ENCODE measurements at places on chromosomes 1 and 21.
A peak's percentile ranks its signal among the peaks of the same experiment; 100 is the strongest.

GRCh38 chr1:214085325-214085724 is 97.6 kb downstream of the PROX1 start:
- no peak for DNase-seq

DNA sequence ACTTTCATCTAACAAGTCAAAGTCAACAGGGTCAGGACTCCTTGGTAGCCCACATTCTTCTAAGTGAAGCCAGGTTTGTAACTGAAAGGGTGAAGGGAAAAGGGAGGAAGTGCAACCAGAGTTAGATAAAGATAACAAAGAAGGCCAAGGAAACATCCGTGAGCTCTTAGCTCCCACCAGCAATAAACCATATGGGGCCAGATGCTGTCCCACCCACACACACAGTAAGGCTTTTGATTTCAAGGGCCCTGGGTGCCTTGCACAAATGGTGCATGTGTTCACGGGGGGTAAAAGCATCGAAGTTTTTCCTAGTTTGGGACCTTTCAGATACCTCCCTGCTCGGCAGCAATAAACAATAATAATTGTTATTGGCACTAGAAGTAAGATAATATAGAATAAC is 5.1 kb upstream of the TIAM1 start:
- no peak for DNase-seq

DNA sequence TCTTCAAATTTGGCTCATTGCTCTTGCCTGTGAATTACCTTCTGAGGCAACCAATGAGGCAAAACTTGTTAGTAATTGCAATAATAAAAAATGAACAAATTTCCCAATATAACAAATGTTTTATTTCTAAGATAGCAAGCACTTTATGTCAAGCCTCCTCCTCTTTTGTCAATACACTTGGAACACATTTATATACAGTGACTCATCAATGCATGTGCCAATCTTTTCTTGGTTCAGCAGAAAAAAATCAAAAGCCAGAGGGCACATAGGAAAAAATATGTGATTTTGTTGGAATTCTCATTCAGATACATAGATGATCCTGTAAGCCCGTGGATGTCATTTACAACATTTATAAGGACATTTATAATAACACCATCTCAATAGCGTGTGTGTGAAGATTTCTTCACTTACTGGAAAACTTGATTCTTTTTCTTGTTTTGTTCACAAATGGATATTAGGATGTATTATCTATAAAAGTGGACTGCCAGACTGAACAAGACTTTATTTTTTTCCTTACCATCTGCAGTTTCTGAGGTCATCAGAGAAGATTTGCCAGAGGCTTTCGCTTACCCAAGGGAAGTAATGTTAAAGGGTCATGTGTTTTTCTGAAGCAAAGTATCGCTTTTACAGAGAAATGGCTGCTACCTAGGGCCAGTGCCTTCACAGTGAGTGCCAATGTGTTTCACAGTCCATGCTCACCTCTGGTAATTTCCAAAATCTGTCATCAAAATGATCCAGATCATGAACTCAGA is 645.7 kb upstream of the PTBP2 start:
- DNase-seq: no peak

- no peak for DNase-seq
These were observed 8.5 kb upstream of the ZC3H12A start for GRCh38 chr1:37465593-37466517.

GRCh38 chr1:54125386-54126070 is 27.3 kb downstream of the CDCP2 start:
- peak; percentile 78 for DNase-seq

- peak; percentile 65 for DNase-seq
These were observed 5.2 kb upstream of the DMRTB1 start for GRCh38 chr1:53454019-53454418.

GRCh38 chr21:42195378-42196031 is 23.4 kb upstream of the ABCG1 start:
- peak; percentile 99 for DNase-seq

DNA sequence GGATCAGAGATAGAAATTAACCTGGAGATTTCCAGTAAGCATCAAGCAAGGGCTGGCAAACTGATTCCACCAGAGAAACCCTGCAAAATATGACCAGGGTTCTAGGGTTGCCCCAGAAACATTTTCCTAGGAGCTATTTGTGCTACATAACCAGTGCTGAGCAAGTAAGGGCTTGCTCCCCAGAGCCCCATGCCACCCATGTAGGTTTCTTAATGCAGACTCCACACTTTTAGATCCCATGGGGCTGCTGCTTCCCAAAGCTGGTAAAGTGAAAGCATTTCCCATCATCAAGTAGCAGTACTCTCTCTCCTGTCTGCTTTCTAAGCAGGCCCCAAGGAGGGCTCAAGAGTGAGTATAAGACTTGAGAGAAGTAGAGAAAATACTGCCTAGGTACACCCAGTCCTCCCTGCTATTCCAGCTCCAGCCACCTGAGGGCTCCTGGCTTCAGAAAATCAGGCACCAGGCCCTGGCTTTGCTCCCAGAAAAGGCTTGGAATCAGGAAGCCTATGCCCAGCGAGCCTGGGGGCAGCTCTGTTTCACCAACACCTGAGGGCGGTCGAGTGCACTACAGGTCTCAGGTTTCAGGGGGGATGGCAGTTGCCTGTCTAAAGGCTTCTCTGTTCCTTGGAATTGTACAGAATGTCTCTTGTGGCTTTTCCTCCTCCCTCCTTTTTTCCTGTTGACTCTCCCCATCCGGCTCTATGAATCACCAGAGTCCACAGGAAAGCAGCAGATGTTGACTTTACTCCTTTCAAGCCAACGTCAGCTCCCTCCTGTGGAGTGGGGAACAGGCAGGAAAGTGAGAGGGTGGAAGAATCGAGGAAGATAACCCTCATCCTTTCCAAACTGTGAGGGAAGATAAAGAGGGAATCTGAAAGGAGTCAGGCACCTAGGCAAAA is 6.2 kb upstream of the ANKRD35 start:
- peak; percentile 76 for DNase-seq

DNA sequence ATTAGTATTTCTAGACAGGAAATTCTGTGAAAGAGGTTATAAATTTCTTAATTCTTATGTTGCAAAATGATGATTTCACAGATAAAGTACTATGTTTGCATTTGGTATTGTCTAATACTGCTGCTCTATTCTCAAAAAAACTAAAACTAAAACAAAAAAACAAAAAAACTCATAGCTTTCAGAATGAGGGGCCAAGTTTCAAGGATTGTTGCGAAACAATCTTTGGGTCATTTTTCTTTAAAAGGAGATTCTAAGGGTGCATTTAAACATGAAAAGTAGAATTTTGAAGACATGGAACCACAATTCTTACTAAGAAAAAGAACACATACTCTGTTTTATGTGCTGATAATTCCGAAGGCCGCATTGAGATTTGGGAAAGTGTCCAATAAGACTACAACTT is 645.1 kb downstream of the ADGRL2 start:
- no peak for DNase-seq

DNA sequence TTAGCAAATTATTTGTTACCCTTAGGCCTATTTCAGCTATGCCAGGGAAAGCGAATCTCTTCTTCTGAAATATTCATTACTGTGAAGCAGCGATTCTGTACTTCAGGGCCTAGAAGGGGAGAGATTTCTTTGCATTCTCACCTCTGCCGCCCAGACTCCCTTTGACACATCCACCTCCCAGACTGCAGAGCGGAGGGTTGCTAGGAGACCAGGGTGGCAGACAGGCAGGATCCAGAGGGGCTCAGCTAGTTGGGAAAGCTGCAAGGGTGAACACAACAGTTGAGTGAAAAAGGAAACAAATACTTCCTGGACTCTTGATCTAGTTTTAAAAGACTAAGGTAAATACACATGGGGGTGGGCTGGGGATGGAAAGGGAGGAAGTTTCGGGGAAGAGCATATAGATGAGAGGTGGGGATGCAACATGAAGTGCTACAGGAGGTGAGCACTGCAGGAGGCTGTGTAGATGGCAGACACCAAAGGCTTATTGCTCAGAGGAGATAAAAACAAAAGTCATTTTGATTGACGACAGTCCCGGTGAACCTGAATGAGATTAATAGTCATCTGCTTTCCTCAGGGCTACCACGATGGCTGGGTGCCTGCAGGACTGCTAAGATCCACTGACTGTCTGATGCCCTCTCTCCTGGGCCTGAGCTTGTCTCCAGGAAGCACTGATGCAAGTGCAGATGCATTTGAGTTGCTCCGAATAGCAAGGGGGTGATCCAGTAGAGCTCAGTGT is 26.4 kb upstream of the RAB3GAP2 start:
- DNase-seq: no peak

DNA sequence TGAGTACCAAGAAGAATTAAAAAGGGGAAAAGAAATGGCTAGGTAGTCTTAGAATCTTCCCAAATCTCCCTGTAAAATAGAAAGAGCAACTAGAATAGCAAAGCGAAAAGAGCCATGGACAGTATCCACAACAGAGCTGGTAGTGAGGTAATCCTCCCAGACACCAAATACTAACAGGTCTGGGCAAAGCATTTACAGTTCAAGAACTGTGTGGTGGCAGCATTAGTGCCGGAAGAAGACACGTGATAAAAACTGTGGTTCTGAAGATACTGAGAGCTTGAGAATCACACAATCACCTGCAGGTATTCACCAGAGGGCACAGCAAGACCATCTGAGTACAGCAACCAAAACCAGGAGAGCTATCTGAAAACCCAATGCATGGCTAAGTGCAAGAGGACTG is 31.8 kb upstream of the OLIG2 start:
- no peak for DNase-seq
